ENCODE measurements at places on chromosomes 16 and 17. TPM values are rescaled to one million over a fixed set of nuclear protein-coding genes. Genes with fewer than 3 reads are reported as not detected.

NLRC3 gene
- 0.05 TPM for total RNA-seq

SPHK1 gene
- total RNA-seq = 54.4 TPM

ARL4D gene
- 21.3 TPM for total RNA-seq

YBX2 gene
- total RNA-seq = 0.66 TPM

KRT222 gene
- total RNA-seq = 0.58 TPM
